GM18507 (cell line): ENCODE measurements at places on chromosomes 3 and 15.

DNA sequence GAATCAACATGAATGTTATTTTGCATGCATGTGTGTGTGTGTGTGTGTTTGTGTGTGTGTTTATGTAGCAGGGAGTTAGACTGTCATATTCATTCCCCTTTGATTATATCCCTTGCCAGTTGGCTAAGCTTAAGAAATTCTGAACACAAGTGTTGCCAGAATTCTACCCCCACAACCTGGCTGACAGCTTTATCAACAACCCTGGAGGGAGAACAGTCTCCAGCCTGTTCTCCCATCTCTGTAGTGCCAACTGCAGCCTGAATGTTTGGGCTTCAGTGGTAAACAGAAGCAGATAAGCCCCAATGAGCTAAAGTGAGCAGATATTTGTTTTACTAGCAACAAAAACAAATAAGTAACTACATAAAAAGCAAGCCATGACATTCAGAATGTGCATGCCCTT lies 162.6 kb upstream of the ABI3BP start:
- no peak for DNase-seq

DNA sequence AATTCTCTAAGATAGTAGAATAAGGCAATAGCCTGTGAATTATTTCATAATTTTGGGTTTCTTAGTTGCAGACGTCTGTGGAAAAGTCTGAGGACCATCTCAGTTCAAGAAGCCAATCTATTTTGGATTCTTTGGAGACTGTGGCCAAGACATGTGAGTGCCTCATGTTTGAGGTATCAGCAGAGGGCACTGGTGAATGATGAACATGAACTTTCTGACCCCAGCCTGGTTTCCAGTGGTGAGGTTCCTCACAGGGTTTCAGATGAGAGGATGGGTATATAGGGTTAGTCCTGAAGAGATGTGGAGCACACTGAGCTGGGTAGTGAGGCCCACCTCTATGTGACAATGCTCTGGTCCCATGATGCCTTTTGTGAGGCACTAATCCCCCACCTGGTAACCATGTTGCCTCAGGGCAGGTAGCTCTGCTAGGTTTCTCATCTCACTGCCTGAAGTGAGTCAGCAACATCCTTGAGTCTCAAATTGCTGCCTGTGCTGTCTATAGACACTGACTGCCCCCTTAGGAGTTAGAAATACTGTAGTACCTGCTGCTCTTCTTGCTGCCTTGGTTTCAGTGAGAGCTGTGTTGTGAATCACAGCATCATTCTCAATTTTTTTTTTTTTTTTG lies 32.3 kb downstream of the C3orf62 start:
- DNase-seq: no peak

GRCh38 chr3:72748659-72749058 lies 99.6 kb downstream of the SHQ1 start:
- no peak for DNase-seq

DNA sequence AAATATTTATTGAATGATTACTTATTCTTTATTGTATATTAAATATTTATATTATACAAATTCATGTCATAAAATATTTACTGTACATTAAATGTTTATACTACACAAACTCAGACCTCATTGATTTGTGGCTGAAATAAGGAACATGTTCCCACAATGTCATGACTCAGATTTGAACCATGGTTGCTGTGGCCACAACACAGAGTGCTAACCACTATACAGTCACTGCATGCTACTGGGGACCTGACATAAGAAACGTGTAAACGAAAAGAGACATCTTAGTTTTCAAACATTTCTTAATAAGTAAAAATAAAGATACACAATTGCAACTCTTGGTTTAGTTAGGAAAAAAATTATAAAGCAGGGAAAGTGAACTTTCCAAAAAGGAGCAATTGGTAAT lies 99.1 kb upstream of the AGTR1 start:
- DNase-seq: no peak

GRCh38 chr3:179056326-179056725 lies 15.3 kb downstream of the ZMAT3 start:
- DNase-seq: no peak

GRCh38 chr3:15205934-15206661 lies at the start of gene CAPN7:
TSS of gene CAPN7 (plus strand) at chr3:15206246. CDS start at chr3:15206496, 250 bp downstream.
- DNase-seq: peak; percentile 91

DNA sequence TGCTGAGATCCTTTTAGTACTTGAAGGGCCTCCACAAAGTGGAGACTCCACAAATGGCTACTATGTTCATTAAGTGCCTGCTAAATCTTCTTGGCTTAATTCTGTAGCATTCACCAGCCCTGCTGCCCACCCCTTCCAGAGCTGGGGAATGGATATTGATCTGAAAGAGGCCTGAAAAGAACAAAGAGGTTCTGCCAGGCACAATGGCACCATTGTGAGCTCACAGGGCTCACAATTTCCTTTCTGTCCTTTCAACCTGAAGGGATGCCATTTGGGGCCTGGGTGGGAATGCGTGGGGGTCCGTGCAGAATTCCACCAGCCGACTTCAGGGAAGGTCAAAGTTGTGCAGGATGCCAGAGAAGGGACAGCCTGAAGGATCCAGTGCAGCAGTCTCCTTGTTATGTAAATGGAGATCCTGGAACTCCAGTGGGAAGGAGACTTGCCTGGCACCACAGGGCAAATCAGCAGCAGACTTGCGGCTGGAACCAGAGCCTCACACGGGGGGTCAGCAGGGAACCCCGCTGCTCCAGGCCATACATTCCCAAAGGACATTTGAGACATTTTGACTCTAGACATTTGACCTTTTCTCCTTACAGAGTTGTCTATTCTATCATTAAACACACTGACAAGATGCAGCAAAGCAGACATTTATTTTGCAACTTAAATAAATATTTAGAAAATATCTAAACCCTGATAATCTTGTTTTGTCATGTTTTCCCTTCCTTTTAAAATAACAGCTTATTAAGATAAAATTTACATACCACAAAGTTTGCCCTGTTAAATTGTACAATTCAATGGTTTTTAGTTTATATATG lies 21.5 kb upstream of the MORF4L1 start:
- DNase-seq: no peak

- no peak for DNase-seq
Measured at GRCh38 chr3:101603184-101603583, 29.2 kb downstream of the PCNP start.

DNA sequence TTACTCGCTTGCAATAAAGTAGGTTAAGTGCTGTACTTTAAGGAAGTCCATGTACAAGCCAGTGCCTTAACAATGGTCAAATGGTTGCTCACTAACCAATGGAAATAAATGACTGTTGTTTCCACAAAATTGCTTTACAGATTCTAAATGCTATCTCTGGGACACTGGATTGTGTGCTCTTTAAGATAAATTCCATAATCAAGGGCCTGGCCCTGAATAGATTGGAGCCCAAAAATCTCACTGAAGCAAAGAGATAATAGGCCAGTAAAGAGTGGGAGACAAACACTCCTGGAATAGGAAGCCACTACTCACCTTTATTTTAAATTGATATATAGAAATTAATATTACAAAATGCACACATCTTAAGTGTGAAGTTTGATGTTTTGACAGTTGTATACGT lies 62.4 kb upstream of the GOLGA6B start:
- no peak for DNase-seq

DNA sequence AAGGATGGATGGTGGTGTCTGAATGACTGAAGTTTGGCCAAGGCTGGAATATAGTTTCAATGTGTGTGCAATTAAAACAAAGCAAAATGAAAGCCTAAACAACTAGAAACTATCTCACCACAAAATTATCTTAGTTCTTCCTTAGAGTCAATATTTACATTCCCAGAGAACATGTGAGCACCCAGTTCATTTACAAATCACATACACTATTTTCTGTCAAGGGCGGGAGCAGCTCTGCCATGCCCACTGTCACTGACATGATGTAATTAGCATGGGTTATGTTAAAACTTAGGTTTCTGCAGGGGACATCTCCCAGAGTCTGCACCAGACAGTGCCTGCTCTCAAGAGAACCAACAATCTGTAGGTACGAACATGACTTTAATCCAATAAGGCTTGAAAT lies 65.0 kb downstream of the PDZRN3 start:
- no peak for DNase-seq

- no peak for DNase-seq
Measured at GRCh38 chr3:75631541-75631940, 32.6 kb upstream of the FRG2C start.

- no peak for DNase-seq
Measured at GRCh38 chr3:23926736-23927135, 9.8 kb downstream of the RPL15 start.

- DNase-seq: no peak
Measured at GRCh38 chr3:58837141-58837843, 170.7 kb upstream of the FAM3D start.

DNA sequence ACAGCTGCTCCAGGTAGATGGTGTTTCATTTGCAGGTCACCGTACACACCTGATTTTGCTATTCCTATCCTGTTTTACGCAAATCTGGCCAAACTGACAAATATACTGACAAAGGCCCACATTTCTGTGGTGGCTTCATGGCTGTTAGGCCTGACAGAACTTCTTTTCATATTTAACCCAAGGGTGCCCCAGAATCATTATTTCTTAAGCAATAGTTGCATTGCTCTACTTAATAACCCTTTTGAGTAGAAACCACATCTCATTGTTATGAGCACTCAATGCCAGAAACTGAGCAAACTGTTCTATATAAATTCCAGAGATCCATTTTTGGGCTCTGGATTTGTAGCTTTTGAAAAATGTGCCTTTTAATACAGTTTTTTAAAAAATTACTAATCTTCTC lies 19.4 kb downstream of the ASTE1 start:
- no peak for DNase-seq

DNA sequence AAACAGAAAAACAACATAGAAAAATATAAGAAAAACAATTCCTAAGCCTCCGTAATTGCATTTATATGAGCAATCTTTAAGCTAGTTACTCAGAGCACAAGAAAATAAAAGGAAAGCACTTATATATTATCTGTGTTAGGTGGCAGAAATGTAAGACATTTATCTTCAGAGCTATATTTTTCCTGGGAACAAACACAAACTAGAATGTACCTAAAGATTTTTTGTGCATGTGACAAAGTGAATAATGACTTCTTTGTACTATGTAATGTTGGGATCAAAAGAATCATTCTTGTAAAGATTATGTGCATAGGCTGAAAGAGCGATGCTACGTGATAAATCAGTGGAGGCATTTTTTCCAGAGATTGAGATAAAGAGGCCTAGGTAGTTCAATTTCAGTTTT lies 111.3 kb upstream of the GMNC start:
- DNase-seq: no peak

DNA sequence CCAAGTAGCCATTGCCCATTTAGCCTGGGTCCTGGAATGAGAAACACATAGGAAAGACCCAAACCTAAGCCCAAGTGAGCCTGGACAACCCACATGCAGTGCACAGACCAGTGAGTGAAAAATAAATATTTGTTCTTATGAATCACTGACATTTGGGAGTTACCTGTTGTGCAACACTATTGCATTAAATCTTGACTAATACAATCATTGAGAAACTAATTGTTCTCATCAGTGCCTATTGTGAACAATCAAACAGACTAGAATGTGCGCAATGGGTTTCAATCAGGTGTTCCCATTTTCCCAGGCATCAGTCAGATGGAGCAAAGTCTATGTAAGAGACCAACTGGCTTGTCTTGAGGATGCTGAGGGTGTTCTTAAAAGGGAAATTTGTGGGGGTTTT lies 54.7 kb upstream of the CNOT10 start:
- DNase-seq: no peak

DNA sequence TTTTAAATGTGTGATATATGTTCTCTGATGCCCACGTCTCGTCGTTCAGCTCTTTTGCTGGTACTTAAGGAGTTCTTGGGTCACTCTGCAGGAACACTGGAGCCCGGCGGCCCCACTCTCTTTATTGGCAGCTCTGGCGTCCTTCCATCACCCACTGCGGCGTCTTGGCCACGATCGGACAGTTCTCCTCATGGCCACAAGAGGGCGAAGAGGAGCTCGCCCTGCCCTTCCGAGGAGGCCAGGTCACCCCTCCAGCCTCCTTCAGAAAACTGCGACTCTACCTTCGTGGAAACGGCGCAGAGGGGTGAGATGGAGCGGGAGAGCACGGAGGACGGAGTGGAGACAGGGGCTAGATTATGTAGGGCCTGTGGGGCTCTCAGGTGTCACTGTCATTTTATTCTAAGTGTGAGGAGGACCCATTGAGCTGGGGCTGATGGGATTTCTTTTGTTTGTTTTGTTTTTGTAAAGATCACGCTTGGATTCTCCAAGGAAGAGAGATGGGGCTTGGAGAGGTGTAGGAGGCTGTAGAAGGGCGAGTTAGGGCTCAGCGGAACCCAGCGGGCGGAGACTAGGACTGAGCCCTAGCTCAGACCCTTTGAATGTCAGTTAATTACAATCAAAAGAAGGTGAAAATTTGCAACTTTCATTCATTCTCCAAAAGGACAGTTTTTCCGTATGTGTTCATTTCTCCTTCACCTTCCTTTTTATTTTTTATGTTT lies 28.0 kb upstream of the GABRA5 start:
- DNase-seq: no peak
